H1 (cell line): ENCODE measurements at places on chromosomes 4 and X.

- no peak overlapping the region for H3K4me3 ChIP-seq
- peaks cover 13% of the 10 kb centered on the region for H3K4me1 ChIP-seq
- no peaks in the 10 kb centered on the region for H3K27me3 ChIP-seq
- no peak overlapping the region for H3K27ac ChIP-seq
- H3K36me3 ChIP-seq = no peaks in the 10 kb centered on the region
Observed at GRCh38 chr4:113026556-113026955, 22.9 kb upstream of the ANK2 start.

DNA sequence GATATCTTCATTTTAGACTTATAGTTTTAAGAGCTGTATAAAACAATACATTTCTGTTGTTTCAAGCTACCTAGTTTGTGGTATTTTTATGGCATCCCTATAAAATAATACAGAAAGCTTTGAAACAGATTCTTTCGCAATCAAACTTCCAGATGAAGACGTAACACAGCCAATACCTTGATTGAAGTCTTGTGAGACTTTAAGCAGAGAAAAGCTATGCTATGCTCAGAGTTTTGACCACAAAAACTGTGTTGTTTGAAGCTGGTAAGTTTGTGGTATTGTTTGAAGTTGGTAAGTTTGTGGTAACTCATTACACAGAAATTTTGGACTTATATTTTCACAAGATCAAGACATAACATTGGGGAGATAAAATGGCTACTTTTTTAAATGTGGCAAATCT is 201.8 kb upstream of the UGT8 start:
- no peak for DNase-seq
- H3K4me3 ChIP-seq = no peak overlapping the region
- peaks cover 1% of the 10 kb centered on the region for H3K27me3 ChIP-seq
- no peaks in the 10 kb centered on the region for H3K36me3 ChIP-seq
- peaks cover 7% of the 10 kb centered on the region; the same call in 1 of the 2 replicates for H3K4me1 ChIP-seq

- no peaks in the 10 kb centered on the region for H3K36me3 ChIP-seq
- no peaks in the 10 kb centered on the region for H3K27me3 ChIP-seq
- H3K27ac ChIP-seq = no peak overlapping the region
Observed at GRCh38 chr4:26533685-26534084, 43.4 kb upstream of the CCKAR start.

- no peak for DNase-seq
- no peak overlapping the region for H3K4me3 ChIP-seq
- no peaks in the 10 kb centered on the region for H3K4me1 ChIP-seq
Observed at GRCh38 chr4:25771672-25772071, 91.1 kb downstream of the SEL1L3 start.

- no peaks in the 10 kb centered on the region for H3K36me3 ChIP-seq
- H3K27ac ChIP-seq = no peak overlapping the region
- no peak overlapping the region for H3K4me3 ChIP-seq
Observed at GRCh38 chr4:141599853-141600252, 36.5 kb upstream of the IL15 start.

- H3K36me3 ChIP-seq = no peaks in the 10 kb centered on the region
- no peak overlapping the region for H3K27ac ChIP-seq
- H3K27me3 ChIP-seq = no peaks in the 10 kb centered on the region
- no peaks in the 10 kb centered on the region for H3K4me1 ChIP-seq
Observed at GRCh38 chr4:171985129-171985528, 171.9 kb downstream of the GALNTL6 start.

DNA sequence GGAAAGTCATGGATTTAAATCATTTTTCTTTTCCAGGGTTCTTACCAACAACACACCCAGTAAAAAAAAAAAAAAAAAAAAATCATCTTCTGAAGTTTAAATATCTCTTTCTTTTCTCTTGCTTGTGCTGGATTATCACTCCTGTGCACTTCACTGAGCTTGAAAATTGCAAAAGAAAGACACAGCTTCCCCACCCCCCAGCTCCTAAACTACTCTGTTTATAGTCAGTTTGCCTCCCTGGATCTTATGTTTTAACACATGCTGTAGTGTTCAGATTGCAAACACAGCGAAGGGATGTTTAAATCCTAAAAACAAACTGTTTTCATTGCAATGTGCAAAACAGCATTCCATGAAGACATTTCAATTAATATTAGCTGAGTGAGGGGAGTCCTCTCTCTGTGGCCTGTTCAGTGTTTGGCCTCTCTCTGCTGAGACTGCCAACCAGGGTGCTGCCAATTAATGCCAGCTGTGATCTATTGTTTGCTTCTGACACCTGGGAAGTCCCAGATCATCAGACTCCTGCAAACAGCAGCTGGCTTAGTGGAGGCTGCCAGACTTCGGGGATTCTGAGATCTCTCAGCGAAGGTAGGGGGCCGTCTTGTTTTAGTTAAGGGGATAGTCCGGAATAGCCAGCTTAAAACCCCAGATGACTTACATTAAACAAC is 171.1 kb upstream of the PITX2 start:
- no peaks in the 10 kb centered on the region for H3K27me3 ChIP-seq
- DNase-seq = peak; percentile 52
- H3K27ac ChIP-seq = no peak overlapping the region
- H3K4me3 ChIP-seq = no peak overlapping the region
- peaks cover 10% of the 10 kb centered on the region; the same call in 1 of the 2 replicates for H3K4me1 ChIP-seq

GRCh38 chr4:98482847-98483806 is 175.3 kb downstream of the TSPAN5 start:
- H3K27ac ChIP-seq = no peak overlapping the region
- DNase-seq = no peak
- no peak overlapping the region for H3K4me3 ChIP-seq
- peaks cover 15% of the 10 kb centered on the region for H3K4me1 ChIP-seq
- no peaks in the 10 kb centered on the region for H3K27me3 ChIP-seq
- no peaks in the 10 kb centered on the region for H3K36me3 ChIP-seq

DNA sequence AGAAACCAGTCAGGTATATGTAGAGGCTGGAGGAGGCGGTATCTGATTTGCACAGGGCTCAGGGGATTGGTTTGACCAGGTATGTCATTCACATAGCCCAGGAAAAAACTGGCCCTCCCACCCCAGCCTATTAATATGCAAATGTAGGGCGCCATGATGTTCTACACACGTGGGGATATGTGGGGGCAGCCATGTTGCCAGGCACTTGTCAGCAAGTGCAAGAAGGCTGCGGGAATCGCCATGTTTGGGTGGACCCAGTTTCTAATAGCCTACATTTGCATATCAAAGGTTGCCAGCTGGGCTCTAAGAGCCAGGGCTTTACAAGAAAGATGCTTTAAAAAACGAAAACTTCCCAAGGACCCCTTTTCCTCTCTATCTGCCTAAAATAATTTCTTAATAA is 335.1 kb downstream of the SMARCA1 start:
- no peaks in the 10 kb centered on the region for H3K4me1 ChIP-seq
- no peak overlapping the region for H3K27ac ChIP-seq
- H3K27me3 ChIP-seq = no peaks in the 10 kb centered on the region
- DNase-seq = peak; percentile 49

DNA sequence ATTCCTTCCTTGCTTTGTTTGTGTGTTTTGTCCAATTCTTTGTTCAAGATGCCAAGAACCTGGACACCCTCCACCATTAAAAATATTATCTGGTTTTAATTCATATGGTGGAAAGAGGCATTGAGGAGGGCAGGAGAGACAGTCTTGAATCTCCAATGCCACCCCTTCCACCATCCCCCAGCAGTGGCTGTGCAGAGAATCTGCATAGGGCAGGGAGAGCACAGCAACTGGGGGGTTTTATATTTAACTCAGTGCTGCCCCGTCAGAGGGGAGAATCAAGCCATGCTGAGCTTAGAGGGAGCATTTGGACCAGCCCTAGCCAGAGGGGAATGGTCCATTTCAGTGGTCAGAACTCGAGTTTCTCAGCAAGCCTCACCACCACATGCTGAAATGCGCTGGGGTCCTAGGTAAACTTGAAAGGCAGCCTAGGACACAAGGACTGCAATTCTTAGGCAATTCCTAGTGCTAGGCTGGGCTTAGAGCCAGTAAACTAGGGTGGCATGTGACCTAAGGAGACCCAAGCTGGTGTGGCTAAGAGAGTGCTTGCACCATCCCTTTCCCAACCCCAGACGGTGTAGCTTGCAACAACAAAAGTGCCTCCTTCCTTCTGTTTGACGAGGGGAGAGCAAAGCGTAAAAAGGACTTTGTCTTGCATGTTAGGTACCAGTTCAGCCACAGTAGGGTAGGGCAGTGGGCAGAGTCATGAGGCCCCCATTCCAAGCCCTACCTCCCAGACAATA is 34.2 kb downstream of the CCDC158 start:
- no peak overlapping the region for H3K4me3 ChIP-seq
- no peak overlapping the region for H3K27ac ChIP-seq
- no peak for DNase-seq
- H3K4me1 ChIP-seq = peaks cover 5% of the 10 kb centered on the region
- H3K36me3 ChIP-seq = no peaks in the 10 kb centered on the region

DNA sequence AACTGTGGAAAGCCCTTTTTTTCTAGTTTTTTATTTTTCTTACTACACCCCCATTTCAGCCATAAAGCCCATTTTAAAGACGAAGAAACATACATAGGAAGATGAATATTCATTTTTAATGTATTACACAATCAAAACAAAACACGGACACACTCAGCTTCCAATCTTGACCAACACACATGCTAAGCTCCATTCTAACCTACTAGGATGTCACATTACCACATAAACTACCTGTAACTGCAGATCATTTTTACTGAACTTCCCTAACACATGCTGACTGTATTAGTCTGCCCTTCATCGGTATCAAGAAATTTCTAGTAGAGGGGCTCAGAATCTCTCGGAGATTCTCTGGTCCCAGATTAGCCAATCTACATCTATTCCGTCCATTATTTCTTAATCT is 1.8 kb downstream of the CCNI start:
- H3K4me1 ChIP-seq = peaks cover 6% of the 10 kb centered on the region; the same call in 1 of the 2 replicates
- H3K27ac ChIP-seq = no peak overlapping the region
- no peaks in the 10 kb centered on the region for H3K27me3 ChIP-seq
- no peak for DNase-seq
- no peaks in the 10 kb centered on the region for H3K36me3 ChIP-seq
- peak overlapping the region; percentile 79 for H3K4me3 ChIP-seq

DNA sequence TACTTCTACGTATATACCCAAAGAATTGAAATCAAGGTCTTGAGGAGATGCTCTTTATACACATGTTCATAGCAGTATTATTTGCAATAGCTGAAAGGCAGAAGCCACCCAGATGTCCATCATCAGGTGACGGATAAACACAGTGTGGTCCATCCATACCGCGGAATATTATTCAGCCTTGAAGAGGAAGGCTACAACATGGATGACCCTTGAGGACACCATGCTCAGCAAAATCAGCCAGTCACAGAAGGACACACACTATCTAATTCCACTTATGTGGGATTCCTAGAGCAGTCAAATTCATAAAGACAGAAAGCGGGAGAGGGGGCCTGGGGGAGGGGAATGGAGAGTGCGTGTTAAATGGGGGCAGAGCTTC is 44.5 kb downstream of the RGS12 start:
- DNase-seq = no peak
- no peaks in the 10 kb centered on the region for H3K27me3 ChIP-seq
- H3K4me3 ChIP-seq = no peak overlapping the region
- H3K27ac ChIP-seq = no peak overlapping the region
- H3K36me3 ChIP-seq = no peaks in the 10 kb centered on the region
- H3K4me1 ChIP-seq = peaks cover 2% of the 10 kb centered on the region; the same call in 1 of the 2 replicates

DNA sequence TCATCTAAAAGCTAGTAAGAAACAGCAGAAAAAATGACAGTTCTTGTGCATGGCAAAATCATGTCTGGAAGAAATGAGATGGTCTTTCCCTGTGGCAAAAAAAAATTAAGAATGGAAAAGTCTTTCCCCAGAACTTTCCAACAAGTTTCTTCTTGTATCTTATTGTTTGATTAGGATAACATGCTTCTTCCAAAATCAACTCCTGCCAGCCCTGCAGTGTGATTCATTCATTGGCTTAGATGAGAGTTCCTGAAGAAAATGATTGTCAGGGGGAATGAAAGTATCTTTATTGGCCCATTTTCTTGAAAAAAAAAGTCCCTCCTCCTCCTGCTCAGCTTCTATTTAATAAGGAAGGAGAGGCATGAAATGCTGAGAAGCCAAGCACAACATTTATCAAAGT is 407.7 kb downstream of the ARAP2 start:
- DNase-seq = no peak
- no peaks in the 10 kb centered on the region for H3K4me1 ChIP-seq
- no peaks in the 10 kb centered on the region for H3K27me3 ChIP-seq
- no peaks in the 10 kb centered on the region for H3K36me3 ChIP-seq
- H3K4me3 ChIP-seq = no peak overlapping the region
- H3K27ac ChIP-seq = no peak overlapping the region

- no peaks in the 10 kb centered on the region for H3K36me3 ChIP-seq
- H3K4me1 ChIP-seq = no peaks in the 10 kb centered on the region
- H3K4me3 ChIP-seq = no peak overlapping the region
- no peaks in the 10 kb centered on the region for H3K27me3 ChIP-seq
- DNase-seq = no peak
- H3K27ac ChIP-seq = no peak overlapping the region
Observed at GRCh38 chr4:188387179-188387791, 248.0 kb downstream of the TRIML1 start.

GRCh38 chr4:2865196-2865780 is 21.6 kb downstream of the ADD1 start:
- no peak overlapping the region for H3K4me3 ChIP-seq
- DNase-seq = no peak
- no peaks in the 10 kb centered on the region for H3K27me3 ChIP-seq
- H3K27ac ChIP-seq = no peak overlapping the region

- no peak for DNase-seq
- no peaks in the 10 kb centered on the region for H3K36me3 ChIP-seq
- no peaks in the 10 kb centered on the region for H3K4me1 ChIP-seq
- H3K4me3 ChIP-seq = no peak overlapping the region
- no peak overlapping the region for H3K27ac ChIP-seq
- no peaks in the 10 kb centered on the region for H3K27me3 ChIP-seq
Observed at GRCh38 chr4:53697016-53697685, 105.9 kb upstream of the LNX1 start.

GRCh38 chr4:87257523-87257922 is 37.1 kb upstream of the KLHL8 start:
- DNase-seq = no peak
- H3K4me3 ChIP-seq = no peak overlapping the region

DNA sequence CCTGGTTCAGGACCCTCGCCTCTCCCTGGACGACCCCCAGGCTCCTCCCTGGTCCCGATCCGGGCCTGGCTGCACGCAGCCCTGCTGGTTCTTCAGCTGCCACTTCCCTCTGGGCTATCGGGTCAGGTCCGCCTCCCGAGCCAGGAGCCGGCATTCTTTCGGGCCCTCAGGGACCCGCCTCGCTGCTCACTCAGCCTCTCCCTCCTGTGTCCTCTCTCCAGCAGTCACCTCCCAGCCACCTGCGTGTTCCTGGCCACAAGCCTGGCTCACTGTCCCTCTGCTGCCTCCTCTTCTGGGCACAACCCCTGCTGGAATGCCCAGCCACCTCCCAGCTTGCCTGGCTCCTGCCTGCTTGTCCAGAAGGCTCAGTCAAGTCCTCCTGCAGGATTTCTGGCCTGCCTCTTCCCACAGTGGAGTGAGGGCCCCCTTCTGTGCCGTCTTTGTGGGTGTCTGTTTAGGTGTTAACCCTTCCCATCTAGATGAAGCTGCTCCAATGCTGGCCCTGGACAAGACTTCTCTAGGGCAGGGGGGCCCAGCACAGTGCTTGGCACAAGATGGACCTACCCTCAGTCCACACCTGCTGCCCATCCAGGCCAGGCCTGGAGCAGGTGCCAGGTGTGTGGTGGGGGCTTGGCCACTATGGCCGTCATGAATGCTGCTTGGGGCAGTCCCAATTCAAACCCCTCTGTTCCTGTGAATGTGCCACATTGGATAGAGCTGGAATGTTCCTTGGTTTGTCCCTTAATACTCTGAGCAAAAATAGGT is 2.2 kb downstream of the WFS1 start:
- no peak overlapping the region for H3K27ac ChIP-seq
- H3K36me3 ChIP-seq = no peaks in the 10 kb centered on the region
